Sigmoid colon (tissue), 7 donors: ENCODE measurements at places on chromosomes 5 and 9. TPM values are rescaled to one million over a fixed set of nuclear protein-coding genes. Genes with fewer than 3 reads are reported as not detected.

Gene FOXI1
- total RNA-seq = not detected

Gene FAM81B
- not detected for total RNA-seq

Gene RNF208
- total RNA-seq = 0.54 TPM

Gene TMEM232
- 1.8 TPM for total RNA-seq

Gene THBS4
- 142 TPM for total RNA-seq

Gene BOD1
- 39.3 TPM for total RNA-seq

Gene CYSRT1
- total RNA-seq = 0.33 TPM

Gene GTF3C5
- total RNA-seq = 49.6 TPM

Gene S1PR3
- 10.4 TPM for total RNA-seq

Gene CDKN2A
- total RNA-seq = 2.8 TPM

Gene FOXD1
- 0.49 TPM for total RNA-seq

Gene SARDH
- total RNA-seq = 0.49 TPM

Gene TAF11L10
- total RNA-seq = not detected

Gene CDO1
- total RNA-seq = 19.5 TPM

Gene ABO
- 1.5 TPM for total RNA-seq

Gene BTNL8
- not detected for total RNA-seq

Gene MED10
- total RNA-seq = 37.1 TPM

Gene GPX3
- 616 TPM for total RNA-seq

Gene FOXD4L3
- total RNA-seq = not detected

Gene FIBCD1
- not detected for total RNA-seq

Gene TOR1B
- total RNA-seq = 21.9 TPM

Gene SLC6A3
- total RNA-seq = not detected

Gene FGFR4
- total RNA-seq = 6.6 TPM

Gene KIF20A
- total RNA-seq = 0.54 TPM

Gene SLC6A18
- not detected for total RNA-seq

Gene IL4
- total RNA-seq = not detected

Gene MARVELD2
- total RNA-seq = 0.28 TPM

Gene PITX1
- total RNA-seq = 1.8 TPM

Gene SLCO6A1
- not detected for total RNA-seq

Gene CARD9
- total RNA-seq = 2.1 TPM

Gene SELENOP
- 570 TPM for total RNA-seq

Gene SLC45A2
- total RNA-seq = not detected

Gene ARL14EPL
- total RNA-seq = not detected

Gene ANKRD34B
- total RNA-seq = not detected

Gene SLC25A48
- not detected for total RNA-seq

Gene ORM2
- total RNA-seq = not detected
